Stomach (tissue), 19 donors: ENCODE measurements at places on chromosomes 3 and 15. TPM values are rescaled to one million over a fixed set of nuclear protein-coding genes. Genes with fewer than 3 reads are reported as not detected.
A peak's percentile ranks its signal among the peaks of the same experiment; 100 is the strongest.

The SLC12A1 gene
- not detected for total RNA-seq

DNA sequence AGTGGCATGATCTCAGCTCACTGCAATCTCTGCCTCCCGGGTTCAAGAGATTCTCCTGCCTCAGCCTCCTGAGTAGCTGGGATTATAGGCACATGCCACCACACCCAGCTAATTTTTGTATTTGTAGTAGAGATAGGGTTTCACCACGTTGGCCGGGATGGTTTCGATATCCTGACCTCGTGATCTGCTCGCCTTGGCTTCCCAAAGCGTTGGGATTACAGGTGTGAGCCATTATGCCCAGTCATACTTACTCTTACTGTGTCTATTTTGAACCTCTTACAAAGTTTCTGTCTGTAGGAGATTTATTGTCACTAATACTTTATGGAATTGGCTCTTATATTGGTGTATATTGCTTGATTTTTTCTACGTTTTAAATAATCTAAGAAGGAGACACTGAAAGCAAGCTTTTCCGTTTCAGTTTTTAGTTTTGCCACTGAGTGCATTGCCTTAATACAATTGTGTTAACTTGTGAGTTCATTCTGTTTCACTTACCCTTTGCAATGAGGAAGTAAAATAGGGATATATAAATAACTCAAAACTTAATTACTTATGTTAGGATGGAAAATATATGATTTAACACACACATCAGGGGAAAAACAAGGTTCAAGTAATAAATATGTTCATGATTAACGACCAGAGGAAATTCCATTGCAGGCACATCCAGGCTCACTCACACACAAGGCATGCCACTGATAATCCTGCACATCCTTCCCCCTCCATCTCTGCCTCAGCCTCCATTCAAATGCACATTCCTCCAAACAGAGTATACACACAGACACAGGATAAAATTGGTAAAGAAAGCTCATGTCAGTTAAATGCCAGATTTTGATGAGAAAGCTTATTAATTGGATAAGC, 279.3 kb upstream of the RASGRP1 start:
- H3K4me3 ChIP-seq, result no peak overlapping the region
- DNase-seq, result no peak
- no peaks in the 10 kb centered on the region for H3K27me3 ChIP-seq
- no peak overlapping the region for H3K27ac ChIP-seq
- H3K4me1 ChIP-seq, result no peaks in the 10 kb centered on the region

The CCDC39 gene
- total RNA-seq, result 11.7 TPM

- no peaks in the 10 kb centered on the region for H3K27me3 ChIP-seq
- H3K36me3 ChIP-seq, result peaks cover 38% of the 10 kb centered on the region
- H3K4me3 ChIP-seq, result no peak overlapping the region
Measured at GRCh38 chr3:14445773-14446172, 43.4 kb downstream of the SLC6A6 start.

- H3K4me1 ChIP-seq, result peaks cover 11% of the 10 kb centered on the region
- H3K4me3 ChIP-seq, result no peak overlapping the region
- H3K36me3 ChIP-seq, result no peaks in the 10 kb centered on the region
- H3K27me3 ChIP-seq, result no peaks in the 10 kb centered on the region
- no peak overlapping the region for H3K27ac ChIP-seq
Measured at GRCh38 chr3:148641722-148642121, 56.0 kb upstream of the AGTR1 start.

GRCh38 chr15:36883713-36884517, 216.4 kb downstream of the MEIS2 start:
- no peaks in the 10 kb centered on the region for H3K36me3 ChIP-seq
- no peak overlapping the region for H3K27ac ChIP-seq
- peaks cover 13% of the 10 kb centered on the region for H3K4me1 ChIP-seq
- no peaks in the 10 kb centered on the region for H3K27me3 ChIP-seq
- DNase-seq, result peak; percentile 96

DNA sequence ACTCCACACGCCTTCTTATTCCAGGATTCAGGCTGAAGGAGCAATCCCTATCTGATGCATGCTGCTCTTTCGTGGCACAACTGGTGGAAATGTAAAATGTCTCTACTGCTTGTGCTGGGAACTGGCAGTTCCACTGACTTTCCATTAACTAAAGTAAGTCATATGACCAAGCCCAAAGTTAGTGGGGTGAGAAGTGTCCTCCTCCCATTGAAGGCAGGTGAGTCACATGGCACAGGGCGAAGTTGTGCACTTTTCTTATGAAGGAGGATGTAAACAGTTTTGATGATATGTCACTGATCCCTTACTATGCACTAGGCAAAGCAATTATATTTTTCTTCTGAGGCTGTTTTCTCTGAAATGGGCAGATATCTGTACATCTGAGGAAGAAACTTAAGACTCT, 51.6 kb downstream of the SLC7A14 start:
- H3K36me3 ChIP-seq, result no peaks in the 10 kb centered on the region
- H3K27ac ChIP-seq, result no peak overlapping the region
- no peak for DNase-seq
- no peaks in the 10 kb centered on the region for H3K4me1 ChIP-seq
- no peak overlapping the region for H3K4me3 ChIP-seq
- peaks cover 13% of the 10 kb centered on the region for H3K27me3 ChIP-seq

GRCh38 chr15:39961051-39961450, 27.1 kb downstream of the EIF2AK4 start:
- H3K36me3 ChIP-seq, result peaks cover 92% of the 10 kb centered on the region
- no peaks in the 10 kb centered on the region for H3K27me3 ChIP-seq
- H3K4me1 ChIP-seq, result no peaks in the 10 kb centered on the region
- H3K27ac ChIP-seq, result no peak overlapping the region
- DNase-seq, result no peak

The COMMD4 gene
- 38.5 TPM for total RNA-seq

The SLC35A5 gene
- 37.8 TPM for total RNA-seq

DNA sequence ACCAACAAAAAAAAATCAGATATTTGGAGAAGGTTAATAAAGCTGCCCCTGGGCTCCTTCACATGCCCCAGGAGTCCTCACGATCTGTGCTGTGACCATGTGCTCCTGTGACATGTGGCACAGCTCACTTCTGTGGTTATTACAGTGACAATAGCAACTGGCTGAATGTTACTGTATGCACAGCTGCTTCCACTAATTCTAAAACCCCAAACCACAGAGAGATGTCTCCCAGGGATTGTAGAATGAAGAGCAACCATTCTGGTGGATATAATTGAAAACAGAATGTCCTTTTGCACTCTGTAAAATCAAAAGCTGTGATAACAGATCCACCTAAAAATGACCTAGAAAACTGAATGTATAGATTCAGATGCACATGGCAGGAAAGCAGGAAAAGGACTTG, 489.2 kb upstream of the CNTN4 start:
- H3K36me3 ChIP-seq, result no peaks in the 10 kb centered on the region
- no peaks in the 10 kb centered on the region for H3K27me3 ChIP-seq
- H3K4me1 ChIP-seq, result no peaks in the 10 kb centered on the region
- DNase-seq, result no peak
- H3K27ac ChIP-seq, result no peak overlapping the region
- no peak overlapping the region for H3K4me3 ChIP-seq

DNA sequence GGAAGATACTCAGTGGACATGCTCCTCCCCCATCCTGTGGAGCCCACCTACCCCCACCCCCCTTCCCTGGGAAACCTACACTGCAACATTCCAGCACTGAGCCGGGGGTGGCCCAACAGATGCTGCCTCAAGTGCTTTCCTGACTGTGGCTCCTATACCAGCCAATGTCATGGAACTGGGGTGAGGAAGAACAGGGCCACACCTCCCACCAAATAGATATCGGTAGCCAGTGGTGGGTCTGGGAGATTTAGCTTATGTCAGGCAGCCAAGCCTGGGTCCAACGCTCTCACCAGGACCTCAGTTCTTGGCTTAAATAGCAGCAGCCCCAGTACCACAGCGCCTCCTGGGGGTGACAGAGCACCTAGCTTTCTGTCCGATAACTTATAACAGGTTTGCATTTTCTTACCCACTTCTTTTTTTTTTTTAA, 30.3 kb downstream of the CDC25A start:
- H3K36me3 ChIP-seq, result peaks cover 33% of the 10 kb centered on the region
- H3K27ac ChIP-seq, result no peak overlapping the region
- peak; percentile 65 for DNase-seq
- H3K4me3 ChIP-seq, result no peak overlapping the region
- H3K4me1 ChIP-seq, result no peaks in the 10 kb centered on the region
- H3K27me3 ChIP-seq, result no peaks in the 10 kb centered on the region

The PLSCR2 gene
- total RNA-seq, result not detected

The DIS3L gene
- 12.8 TPM for total RNA-seq

- H3K27me3 ChIP-seq, result no peaks in the 10 kb centered on the region
- DNase-seq, result no peak
- no peaks in the 10 kb centered on the region for H3K36me3 ChIP-seq
- H3K4me3 ChIP-seq, result no peak overlapping the region
Measured at GRCh38 chr15:74716651-74717050, 8.7 kb downstream of the CYP1A1 start.

DNA sequence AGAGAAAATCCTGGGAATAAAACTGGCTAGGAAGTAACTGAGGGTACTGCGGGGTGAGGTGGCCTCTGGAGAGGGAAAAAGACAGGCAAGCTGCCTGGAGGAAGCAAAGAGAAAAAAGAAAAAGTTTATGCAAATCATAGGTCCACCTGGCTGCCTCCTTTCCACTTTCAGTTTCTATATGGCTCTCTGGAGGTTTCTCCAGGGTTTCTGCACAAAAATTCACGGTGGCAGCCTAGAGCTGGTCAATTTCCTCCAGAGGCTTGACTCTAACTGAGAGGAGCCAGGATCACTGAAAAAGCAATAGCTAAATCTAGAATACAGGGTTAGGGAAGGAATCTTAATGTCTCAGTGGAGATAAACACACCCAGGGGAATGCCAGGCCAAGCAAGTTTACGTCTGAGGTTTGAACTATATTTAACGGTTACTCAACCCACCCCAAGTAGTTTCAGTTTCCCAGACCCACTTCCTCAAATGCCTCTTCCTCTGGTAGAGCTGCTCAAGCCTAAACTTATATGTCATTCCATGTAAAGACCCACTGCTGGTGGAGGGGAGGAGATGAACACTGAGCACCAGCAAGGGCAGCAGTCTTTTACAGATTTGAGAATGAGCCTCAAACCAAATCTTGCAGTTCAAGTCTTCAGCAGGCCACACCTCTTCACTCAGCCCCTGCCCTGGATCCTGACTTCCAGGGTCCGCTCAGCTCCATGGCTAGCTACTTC, 5.7 kb downstream of the LYSMD2 start:
- peak; percentile 74 for DNase-seq
- peaks cover 72% of the 10 kb centered on the region for H3K4me1 ChIP-seq
- peak overlapping the region; percentile 23 for H3K4me3 ChIP-seq
- H3K27me3 ChIP-seq, result no peaks in the 10 kb centered on the region

GRCh38 chr3:25430287-25430934, 2.3 kb downstream of the RARB start:
- peak overlapping the region; percentile 88 for H3K27ac ChIP-seq
- peaks cover 55% of the 10 kb centered on the region for H3K4me1 ChIP-seq
- no peaks in the 10 kb centered on the region for H3K36me3 ChIP-seq
- peak overlapping the region; percentile 58 for H3K4me3 ChIP-seq
- DNase-seq, result no peak
- H3K27me3 ChIP-seq, result no peaks in the 10 kb centered on the region

- peaks cover 3% of the 10 kb centered on the region for H3K27me3 ChIP-seq
- DNase-seq, result peak; percentile 83
- peaks cover 11% of the 10 kb centered on the region for H3K4me1 ChIP-seq
- no peak overlapping the region for H3K4me3 ChIP-seq
Measured at GRCh38 chr3:72891053-72891855, 3.4 kb downstream of the GXYLT2 start.

The CHRM5 gene
- not detected for total RNA-seq
